Amniotic epithelial cell (primary cell): ENCODE measurements at places on chromosomes 13 and 19.

- no peak for DNase-seq
Observed at GRCh38 chr13:112391746-112392145, 15.6 kb downstream of the SPACA7 start.

DNA sequence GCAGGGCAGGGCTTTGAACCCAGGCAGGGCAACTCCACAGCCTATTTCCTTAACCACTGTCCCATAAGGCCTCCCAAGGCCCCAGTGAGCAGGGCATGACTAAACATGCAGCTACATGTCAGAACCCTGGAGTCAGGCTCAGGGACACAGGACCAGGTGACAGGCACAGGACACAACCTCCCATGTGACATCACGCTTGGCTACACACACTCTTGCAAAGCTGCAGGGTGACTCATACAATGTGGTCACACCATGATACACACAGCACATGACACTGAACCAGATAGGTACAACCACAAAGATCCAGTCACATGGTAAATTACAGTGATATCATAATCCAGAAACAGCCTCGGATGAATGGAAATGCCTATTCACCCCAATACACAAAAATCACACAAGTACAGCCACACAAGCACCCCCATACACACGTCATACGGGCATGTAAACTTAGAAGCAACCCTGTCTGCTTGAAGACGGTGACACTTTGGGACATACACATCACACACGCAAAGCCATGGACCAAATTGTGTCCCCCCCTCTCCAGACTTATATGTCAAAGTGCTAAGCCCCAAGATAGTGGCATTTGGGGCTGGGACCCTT lies 14.5 kb downstream of the KLK4 start:
- peak; percentile 16 for DNase-seq

- DNase-seq, result no peak
Observed at GRCh38 chr19:6074709-6075403, 35.4 kb downstream of the RFX2 start.

DNA sequence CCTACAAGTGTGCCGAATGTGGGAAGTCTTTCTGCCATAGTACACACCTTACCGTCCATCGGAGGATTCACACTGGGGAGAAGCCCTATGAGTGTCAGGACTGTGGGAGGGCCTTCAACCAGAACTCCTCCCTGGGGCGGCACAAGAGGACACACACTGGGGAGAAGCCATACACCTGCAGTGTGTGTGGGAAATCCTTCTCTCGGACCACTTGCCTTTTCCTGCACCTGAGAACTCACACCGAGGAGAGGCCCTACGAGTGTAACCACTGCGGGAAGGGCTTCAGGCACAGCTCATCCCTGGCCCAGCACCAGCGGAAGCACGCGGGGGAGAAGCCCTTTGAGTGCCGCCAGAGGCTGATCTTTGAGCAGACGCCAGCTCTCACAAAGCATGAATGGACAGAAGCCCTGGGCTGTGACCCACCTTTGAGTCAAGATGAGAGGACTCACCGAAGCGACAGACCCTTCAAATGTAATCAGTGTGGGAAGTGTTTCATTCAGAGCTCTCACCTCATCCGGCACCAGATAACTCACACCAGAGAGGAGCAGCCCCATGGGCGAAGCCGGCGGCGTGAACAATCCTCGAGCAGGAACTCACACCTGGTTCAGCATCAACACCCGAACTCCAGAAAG lies 10.3 kb upstream of the ERVK3-1 start:
- no peak for DNase-seq

- no peak for DNase-seq
Observed at GRCh38 chr13:110690516-110690915, 15.4 kb downstream of the CARS2 start.

DNA sequence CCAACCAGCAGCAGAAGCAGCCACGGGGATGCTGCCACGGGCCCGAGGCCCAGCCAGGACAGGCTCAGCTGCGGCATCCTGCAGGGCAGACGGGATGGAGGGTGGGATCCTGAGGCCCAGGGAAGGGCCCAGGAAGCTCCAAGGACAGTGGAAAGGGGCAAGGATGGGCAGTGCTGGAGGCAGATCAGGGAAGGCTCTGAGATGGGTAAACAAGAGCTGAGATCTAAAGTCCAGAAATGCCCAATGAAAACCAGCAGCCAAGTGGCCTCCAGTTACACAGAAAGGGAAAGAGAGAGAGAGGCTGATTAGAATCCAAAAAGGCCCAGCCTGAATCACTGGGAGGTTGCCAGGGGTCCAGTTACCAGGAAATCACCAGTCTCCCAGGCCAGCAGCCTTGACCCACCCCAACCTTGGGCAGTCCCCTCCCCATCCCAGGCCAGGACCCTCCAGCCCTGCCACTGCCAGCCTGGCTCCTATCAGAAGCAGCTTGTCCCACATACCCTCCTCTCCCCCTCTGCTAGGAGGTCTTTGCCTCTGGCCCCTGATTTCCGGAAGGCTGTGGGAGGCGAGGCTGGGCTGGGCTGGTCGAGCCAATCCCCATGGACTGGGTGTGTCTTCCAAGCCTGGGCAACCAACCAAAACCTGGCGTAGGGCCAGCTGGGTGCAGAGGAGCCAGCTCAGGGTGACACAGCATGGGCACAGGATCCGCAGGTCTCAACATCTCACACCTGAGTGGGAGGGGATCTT lies at the start of gene CYP4F11:
Gene CYP4F11, minus strand, starts transcription at position 198 of the 747 bp plus-strand sequence. Its CDS starts 121 bp downstream, at position 77.
- DNase-seq, result no peak

DNA sequence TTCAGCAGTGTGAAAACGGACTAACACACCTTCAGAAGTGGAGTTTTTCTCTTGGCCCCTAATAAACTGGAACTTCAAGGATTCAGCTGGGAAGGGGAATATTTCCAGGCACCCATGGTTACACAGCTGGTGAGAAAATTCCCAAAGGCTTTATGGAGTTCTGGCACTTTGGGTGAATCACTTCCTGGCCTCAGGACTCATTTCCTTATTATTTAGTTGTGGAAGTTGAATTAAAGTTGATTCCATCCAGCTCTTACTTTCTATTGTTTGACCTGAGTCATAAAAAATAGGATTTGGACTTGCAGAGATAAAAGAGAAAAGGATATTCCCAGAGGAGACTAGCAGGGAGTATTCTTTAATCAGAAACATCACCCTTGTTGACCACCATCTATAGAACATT lies 882.1 kb downstream of the UQCRFS1 start:
- DNase-seq, result no peak

GRCh38 chr13:110129076-110129475 lies 177.9 kb downstream of the COL4A1 start:
- DNase-seq, result no peak

GRCh38 chr13:97849305-97849704 lies 104.2 kb upstream of the IPO5 start:
- DNase-seq, result peak; percentile 25

DNA sequence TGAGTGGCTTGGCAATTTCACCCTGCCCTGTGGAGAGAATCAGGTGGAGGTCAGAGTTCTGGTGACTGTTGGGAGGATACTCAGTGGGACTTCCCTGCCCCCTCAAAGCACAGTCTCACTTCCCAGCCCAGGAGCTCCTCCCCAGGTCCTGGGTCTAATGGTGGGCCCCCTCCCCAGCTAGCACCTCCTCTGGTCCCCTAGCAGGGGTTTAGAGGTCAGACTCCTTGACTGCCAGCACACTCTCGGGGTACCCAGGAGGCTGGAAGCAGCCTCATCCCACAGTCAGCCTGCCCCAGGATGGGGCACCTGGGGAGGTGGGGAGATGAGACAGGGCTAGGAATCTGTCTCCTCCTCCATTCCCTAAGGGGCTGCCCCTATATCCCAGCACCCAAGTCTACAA lies 65.2 kb downstream of the COLGALT1 start:
- DNase-seq, result no peak

DNA sequence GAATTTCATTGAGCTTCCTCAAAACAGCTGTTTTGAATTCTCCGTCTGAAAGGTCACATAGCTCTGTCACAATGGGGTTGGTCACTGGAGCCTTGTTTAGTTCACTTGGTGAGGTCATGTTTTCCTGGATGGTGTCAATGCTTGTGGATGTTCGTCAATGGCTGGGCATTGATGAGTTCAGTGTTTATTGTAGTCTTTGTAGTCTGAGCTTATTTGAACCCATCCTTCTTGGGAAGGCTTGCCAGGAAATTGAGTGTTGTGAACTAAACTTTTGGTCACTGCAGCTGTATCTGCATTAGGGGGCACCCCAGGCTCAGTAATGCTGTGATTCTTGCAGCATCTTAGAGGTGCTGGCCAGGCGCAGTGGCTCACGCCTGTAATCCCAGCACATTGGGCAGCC lies 22.0 kb downstream of the BLOC1S3 start:
- DNase-seq, result peak; percentile 51

- DNase-seq, result peak; percentile 50
Observed at GRCh38 chr19:43470288-43470687, 4.9 kb upstream of the LYPD3 start.

GRCh38 chr13:52112591-52112990 lies 16.3 kb downstream of the NEK5 start:
- peak; percentile 10 for DNase-seq
